GM12865 (cell line): ENCODE measurements at places on chromosomes 7 and 10.

- DNase-seq: no peak
Observed at GRCh38 chr10:43479275-43479674, 42.4 kb downstream of the ZNF487 start.

DNA sequence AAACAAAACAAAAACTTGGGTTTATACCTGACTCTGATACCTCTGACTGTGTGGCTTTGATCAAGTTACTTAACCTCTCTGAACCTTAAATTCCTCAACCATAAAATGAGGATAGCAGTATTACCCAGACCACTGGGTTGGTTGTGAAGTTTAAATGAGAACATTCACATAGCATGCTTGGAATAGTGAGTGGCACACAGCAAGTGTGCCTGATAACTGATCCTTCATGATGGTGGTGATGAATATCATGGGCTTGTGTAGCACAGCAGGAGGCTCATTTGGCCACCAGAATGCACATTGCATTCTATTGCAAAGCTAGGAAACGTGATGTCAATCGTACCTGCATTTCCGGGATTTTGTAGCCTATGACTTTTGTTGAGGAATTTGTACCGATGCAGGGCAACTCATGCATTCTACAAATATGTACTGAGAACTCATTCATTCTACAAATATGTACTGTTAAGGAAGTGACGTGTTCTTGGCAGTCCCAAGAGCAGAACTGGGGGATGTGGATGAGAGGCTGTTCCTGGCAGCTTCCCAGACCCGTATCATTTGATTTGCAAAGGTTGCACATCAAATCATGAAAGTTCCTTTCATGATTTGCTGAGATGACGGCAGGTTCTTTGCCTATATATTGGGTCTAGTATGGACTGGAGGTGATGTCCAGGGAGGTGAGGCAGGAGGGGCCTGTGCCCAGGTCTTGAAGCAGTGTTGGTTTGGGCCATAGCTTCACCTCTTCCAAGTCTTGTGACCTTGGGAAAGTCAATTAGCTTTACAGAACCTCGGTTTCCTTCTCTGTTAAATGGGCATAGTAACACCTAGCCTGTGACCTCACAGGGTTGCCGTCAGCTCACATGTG, 94.6 kb upstream of the SMNDC1 start:
- no peak for DNase-seq

GRCh38 chr10:24027107-24027506, 181.8 kb upstream of the KIAA1217 start:
- no peak for DNase-seq

DNA sequence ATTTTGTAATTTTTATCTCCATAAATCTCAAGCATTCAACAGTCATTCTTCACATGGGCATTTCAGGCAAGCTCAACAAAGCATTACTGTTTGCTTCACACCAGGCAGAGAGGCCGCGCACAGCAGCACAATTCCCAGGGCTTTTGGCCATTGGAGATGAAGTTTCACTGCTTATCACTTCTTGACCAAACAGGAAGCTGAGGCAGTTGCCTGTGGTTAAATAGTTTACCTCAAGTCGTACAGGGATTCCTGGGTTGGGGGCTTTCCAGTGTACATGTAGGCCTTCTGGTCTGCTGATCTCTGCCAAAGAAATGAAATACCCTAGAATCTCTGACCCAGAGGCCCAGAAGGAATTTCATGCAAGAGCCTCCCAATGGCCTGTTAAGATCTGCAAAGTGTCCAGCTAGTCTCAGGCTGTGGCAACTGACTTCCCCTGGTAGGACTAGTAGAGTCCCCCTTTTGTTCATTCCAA, 11.2 kb upstream of the PRDX3 start:
- peak; percentile 70 for DNase-seq

DNA sequence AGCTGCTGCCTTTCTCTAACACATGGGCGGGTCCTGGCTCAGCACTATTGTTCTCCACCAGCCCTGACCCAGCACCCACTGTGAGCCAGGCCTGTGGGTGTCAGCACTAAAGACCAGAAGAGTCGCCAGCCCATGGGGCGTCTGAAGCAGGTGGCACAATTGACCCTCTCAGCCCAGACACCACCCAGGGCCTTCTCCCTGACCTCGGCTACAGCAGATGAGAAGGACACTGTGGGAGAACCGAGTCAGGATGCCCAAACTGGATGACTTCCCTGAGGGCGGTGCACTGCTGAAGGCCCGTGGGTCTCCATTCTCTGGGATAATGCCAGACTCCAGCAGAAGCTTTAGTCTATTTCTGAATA, 97.0 kb downstream of the MKI67 start:
- no peak for DNase-seq
